ENCODE measurements at places on chromosomes 4 and X.

GRCh38 chrX:3262901-3263300 lies 83.6 kb downstream of the MXRA5 start:
- DNase-seq = no peak

- DNase-seq = peak; percentile 51
These were observed 36.1 kb upstream of the IQSEC2 start for GRCh38 chrX:53317365-53318069.

DNA sequence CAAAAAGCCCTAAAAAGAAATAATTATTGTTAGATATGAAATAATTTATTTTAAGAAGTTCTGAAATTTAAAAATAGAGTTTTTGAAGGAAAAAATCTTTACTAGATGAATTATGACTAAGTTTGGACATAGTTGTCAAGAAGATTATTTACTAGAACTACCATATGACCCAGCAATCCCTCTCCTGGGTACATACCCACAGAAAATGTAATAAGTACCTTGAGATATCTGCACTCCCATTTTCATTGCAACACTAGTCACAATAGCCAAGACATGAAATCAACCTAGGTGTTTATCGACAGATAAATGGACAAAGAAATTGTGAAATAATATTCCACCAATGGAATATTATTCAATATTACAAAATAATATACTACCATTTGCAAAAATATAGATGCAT lies 109.9 kb downstream of the PDHA2 start:
- DNase-seq = no peak

- no peak for DNase-seq
These were observed 66.1 kb downstream of the TENT5D start for GRCh38 chrX:80486299-80486698.

- DNase-seq = no peak
These were observed 83.4 kb upstream of the LRPAP1 start for GRCh38 chr4:3615386-3616286.

DNA sequence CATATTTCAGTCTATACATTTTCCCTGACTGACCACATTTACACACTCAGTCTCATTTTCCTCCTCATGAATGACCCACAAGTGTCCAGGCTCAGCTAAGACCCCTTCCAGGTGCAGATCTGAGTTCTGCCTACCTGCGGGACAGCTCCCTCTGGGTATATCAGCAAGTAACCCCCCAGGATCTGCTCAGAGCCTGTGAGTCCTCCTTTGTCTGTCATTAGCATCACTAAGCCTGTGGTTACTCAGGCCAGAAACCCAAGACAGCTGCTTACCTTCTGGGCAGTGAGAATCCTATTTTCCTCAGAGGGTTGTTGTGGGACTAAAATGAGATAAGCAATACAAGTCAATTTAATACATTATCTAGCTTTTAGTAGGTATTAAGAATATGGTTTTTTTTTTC lies 487.6 kb upstream of the BOD1L1 start:
- DNase-seq = no peak

- no peak for DNase-seq
These were observed 37.2 kb upstream of the PAPSS1 start for GRCh38 chr4:107757283-107757682.

GRCh38 chrX:97200454-97200853 lies 316.7 kb downstream of the RPA4 start:
- DNase-seq = no peak

- no peak for DNase-seq
These were observed 180.3 kb downstream of the DCLK2 start for GRCh38 chr4:150258569-150258968.

DNA sequence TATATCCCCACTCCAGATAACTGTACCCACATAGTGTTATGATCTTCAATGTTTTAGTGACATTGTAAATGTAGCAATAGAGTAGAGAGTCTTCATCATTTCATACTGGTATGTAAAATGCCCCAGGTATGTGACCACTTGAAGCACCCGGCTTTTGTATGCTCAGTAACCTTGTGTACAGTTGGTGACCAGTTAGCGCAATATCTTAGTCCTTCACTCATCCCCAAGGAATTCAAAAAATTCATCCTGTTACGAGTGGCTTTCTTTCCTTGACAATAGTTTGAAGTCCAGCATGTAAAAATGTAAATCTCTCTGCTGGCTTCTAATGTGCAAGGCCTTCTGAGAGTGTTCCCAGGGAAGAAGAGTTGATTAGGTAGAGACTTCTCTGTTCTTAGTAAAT lies 145.6 kb downstream of the ARX start:
- no peak for DNase-seq

DNA sequence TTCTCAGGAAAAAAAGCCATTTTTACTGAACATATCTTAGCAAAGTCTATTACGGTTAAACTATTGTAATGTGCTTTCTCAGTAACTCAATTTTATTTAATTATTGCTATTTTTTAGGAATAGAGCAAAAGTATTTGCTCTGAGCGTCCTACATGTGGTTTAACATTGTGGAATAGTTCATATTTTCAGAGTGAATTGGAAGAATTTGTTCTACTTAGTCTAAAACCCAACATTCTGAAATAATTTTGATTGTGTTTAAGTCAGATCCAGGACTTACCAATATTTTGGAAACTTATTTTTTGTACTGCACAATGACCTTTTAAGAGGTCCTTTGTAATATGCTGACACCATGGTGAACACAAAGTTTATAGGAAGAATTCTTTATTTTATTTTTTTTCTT lies 27.2 kb downstream of the CXCL1 start:
- DNase-seq = no peak

DNA sequence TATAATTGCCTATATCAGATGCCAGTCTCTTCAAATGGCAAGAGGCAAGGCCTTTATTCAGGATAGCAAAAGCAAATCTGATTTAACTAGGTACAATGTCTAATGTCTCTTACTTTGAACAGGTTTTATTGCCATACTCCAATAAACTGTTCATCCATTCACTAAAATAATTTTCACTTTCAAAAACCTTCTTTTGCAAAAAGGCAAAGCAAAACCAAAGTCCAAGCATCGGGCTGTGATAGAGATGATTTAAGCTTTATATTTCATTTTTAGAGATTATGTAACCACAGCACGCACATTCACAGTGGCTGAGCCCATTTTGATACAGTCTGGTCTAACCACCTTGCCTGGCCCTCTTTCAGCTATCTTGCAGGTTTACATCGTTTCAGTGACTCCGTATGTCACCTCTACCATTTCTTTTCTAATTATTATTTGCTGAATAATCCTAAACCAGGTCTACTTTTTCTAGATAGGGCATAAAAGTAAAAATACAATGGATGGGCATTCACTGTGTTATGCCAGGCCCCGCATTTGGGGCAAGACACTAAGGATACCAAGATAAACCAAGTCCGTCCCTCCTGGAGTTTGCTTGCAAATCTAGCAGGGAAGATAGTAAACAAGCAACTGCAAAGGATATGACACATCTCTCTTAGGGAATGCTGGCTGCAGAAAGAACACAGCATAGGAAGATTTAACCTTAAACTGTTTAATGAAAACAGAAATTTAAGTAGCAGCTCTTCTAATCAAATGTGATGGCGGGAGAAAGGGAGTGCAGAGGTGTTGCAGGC lies 1.8 kb downstream of the CASP3 start:
- no peak for DNase-seq

DNA sequence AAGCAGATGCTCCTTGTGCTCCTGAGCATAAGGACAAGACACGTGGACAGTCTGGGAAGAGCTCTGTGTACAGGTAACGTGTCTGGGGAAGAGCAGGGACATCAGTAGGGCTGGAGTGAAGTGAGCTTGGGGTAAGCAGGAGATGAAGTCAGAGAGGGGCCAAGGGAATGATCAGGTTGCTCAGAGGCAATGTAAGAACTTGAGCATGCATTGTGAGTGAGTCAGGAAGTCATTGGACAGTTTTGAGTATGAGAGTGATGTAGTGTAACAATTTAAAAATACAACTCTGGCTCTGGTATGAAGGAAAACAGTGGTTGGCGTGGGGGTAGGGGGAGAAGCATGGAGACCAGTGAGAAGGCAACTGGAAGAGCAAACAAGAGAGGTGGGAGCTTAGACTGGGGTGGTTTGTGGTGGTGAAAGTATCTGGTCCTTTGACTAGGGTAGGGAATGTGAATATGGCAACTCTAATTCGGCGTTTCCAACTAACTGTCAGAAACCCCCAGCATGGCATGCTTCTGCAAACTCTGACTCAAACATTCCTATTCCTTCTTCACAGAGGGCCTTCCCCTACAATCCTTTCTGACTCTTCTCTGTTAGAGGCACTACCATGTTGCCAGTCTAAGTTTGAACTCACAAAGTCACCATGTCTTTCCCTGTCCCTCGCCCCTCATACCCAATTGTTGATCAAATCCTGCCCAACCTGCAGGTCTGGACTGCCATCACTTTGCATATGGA lies 57.2 kb downstream of the STBD1 start:
- no peak for DNase-seq

DNA sequence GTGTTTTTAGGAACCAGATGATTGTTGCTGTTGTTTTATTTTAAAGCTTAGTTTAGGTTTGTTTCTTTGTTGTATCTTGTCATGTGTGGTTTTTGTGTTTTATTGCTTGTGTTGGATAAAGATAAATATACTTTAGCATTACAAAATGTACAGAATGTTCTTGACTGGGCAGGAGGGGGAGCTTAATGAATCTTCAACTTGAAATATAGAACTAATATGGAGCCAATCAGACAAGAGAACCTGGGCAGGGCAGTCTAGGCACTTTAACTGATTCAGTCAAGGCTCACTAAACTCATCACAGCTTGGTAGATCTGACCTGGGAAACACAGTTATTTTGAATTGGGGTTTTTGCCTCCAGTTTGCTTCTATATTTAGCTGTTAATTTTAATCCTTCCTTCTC lies 304.2 kb downstream of the ARHGAP24 start:
- no peak for DNase-seq

- DNase-seq = no peak
These were observed 44.6 kb upstream of the MBNL3 start for GRCh38 chrX:132533409-132533808.

DNA sequence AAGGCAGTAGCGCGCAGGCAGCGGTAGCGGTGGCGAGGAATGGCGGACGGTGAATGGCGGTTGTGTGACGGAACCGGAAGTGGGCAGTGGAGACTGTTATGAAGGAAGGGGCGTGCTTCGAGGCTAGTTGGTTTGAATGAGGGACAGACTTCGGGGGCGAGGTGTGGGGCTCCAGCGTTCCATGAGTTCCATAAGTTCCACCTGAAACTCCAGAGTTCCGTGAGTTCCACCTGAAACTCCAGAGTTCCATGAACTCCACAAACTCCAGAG lies 70.2 kb downstream of the FAM47C start:
- no peak for DNase-seq

DNA sequence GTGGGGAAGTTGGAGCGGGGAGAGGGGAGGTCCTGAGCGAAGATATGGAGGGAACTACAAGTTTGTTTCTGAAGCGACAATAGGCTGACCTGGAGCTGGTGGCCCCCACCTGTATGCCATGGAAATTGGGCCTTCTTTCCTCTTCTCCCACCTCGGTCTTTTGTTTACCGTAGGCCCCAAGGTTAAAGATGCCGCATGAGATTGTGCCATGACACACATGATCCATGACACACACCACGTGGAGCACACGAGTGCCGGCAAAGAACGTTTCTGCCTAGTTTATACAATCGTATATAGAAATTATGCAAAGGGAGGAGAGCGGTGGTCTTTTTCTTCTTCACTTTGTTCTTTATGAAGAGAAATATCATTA lies 408 bp downstream of the TMEM33 start:
- DNase-seq = no peak

DNA sequence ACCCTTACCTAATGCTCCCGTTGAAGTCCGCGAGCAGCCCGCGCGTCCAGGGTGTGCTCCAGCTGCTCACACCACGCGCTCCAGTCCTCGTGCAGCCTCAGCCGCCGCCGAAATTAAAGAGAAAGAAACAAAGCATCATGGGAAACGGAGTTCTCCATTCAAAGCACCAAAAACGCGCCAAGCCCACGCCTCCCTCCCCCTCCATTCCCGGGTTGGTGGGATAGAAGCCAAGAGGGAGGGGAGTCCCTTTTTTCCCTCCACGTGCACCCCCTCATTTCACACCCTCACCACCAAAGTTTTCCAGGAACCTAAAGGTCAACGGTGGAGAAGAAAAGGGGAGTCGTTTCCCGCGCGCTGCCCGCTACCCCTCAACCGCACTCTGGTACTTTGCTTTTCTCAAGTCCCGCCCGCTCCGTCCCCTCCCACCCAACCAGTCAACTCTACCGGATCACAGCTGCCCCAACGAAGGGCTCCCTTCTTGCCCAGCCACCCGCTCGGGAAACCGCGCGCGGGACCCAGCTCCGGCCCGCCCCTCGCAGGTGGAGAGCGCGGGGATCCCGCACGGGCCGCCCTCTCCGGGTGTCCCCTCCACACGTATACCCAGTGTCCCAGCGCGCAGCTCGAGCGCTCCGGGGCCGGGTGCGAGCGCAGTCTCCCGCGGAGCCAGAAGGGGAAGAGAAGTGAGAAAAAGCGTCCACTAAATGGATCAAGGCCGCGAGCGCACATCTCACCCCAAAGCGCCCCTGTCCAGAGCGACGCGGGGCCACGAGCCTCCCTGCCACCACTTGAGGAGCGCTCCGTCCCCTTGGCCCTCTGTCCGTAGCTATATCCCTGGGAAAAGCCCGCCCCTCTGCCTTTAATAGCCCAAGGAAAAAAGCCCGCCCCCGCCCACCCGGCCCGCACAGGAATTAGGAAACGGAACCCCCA lies 65.1 kb upstream of the CCDC160 start:
- peak; percentile 8 for DNase-seq

- DNase-seq = no peak
These were observed 1840.1 kb downstream of the PCDH7 start for GRCh38 chr4:32560306-32560705.

GRCh38 chrX:24934279-24934678 lies 81.5 kb downstream of the ARX start:
- no peak for DNase-seq

GRCh38 chr4:57159866-57160265 lies 49.7 kb upstream of the IGFBP7 start:
- no peak for DNase-seq

DNA sequence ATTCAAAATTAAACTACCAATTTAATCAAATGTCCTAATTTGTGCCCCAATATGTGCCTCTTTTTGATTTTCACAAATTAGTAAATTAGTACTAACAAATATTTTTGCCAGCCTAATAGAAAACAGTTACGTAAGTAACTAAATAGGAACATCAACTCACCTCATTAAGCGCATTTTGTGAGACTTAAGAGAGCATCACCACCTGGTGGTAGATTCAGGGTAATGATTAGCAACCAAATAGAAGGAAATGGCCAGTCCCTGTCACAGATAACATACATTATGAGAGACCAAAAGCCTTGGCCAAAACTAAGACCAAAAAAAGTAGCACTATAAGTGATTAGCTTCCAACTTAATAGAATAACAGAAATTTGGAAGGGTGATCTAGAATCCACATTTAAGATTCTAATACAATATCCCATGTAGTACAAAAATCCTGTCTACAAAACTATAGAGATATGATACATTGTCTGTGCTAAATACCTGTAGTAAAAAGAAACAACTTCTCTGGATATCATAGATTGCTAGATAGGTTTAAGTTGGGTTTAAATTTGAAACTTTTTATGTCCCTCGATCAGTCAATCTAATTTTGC lies 46.7 kb downstream of the C4orf46 start:
- DNase-seq = no peak

GRCh38 chrX:71366674-71367256 lies 608 bp downstream of the TAF1 start:
- peak; percentile 8 for DNase-seq

Data from activated CD4-positive, alpha-beta T cell treated with anti-CD3 and anti-CD28 coated beads for 1 hour (primary cell).